ENCODE measurements at places on chromosomes 4 and X. TPM values are rescaled to one million over a fixed set of nuclear protein-coding genes. Genes with fewer than 3 reads are reported as not detected.

Gene ZNF718
- total RNA-seq = 6.9 TPM

Gene CWH43
- total RNA-seq = not detected

Gene TMPRSS11B
- total RNA-seq = not detected

Gene COL25A1
- 0.33 TPM for total RNA-seq

Gene GAGE13
- not detected for total RNA-seq

Gene TDO2
- total RNA-seq = not detected

Gene PNMA6A
- total RNA-seq = 1.3 TPM

Gene KLKB1
- not detected for total RNA-seq

Data from vein endothelial cell (primary cell).